ENCODE measurements at places on chromosomes 12 and 14. TPM values are rescaled to one million over a fixed set of nuclear protein-coding genes. Genes with fewer than 3 reads are reported as not detected.

- no peak for DNase-seq
Measured at GRCh38 chr14:66595394-66595793, 87.4 kb downstream of the GPHN start.

DNA sequence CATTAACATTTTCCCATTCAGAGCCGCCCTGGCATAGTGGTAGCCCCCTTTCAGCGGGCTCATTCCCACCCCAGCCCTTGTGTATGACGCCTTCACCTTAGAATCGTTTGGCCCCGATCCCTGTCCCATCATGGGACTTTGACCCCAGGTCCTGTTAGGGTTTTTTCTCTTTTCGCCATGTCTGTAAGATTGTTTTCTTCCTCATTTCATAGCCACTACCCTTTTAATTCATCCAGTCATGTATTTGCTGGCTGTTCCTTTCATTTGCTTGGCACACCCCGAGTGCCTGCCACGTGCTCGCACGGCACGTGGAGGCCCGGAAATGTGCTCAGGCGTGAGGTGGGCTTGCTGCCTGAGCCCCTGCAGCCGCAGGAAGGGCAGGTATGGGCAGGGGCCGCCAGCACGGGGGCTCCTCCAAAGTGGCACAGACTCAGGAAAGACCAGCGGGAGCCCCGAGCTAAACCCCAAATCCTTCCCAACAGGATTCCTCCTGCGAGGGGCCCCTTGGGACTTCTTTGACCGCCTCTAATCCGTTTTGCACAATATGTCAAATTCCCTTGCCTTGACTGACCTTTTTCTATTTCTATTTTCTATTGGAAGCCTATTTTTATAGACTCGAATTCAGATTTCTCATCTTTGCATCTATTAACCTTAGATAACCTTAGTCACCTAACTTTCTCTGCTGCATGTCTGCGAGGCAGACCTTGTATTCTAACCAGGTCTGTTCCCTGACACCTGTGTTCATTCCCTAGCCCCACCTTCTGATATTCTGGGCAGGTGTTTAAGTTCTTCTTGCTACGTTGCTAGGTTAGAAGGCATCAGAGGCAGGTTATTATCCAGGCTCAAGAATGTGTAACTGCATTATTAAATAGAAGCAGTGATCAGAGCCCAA is 114.8 kb downstream of the EML1 start:
- DNase-seq, result no peak

- DNase-seq, result no peak
Measured at GRCh38 chr12:30827101-30828066, 72.6 kb upstream of the CAPRIN2 start.

SLC17A8 gene
- total RNA-seq, result not detected

C1R gene
- 19.0 TPM for total RNA-seq

Measured in Caki2 (cell line).